Heart left ventricle (tissue), 16 donors: ENCODE measurements at places on chromosomes 1 and 21. TPM values are rescaled to one million over a fixed set of nuclear protein-coding genes. Genes with fewer than 3 reads are reported as not detected.

Gene HECTD3
- 18.9 TPM for polyA plus RNA-seq

Gene CDA
- 5.1 TPM for polyA plus RNA-seq

GRCh38 chr1:235021321-235021720, 107.3 kb downstream of the TOMM20 start:
- no peak for DNase-seq

Gene HMGCS2
- polyA plus RNA-seq = 0.97 TPM

GRCh38 chr1:173285048-173285447, 77.9 kb upstream of the TNFSF4 start:
- no peak for DNase-seq

DNA sequence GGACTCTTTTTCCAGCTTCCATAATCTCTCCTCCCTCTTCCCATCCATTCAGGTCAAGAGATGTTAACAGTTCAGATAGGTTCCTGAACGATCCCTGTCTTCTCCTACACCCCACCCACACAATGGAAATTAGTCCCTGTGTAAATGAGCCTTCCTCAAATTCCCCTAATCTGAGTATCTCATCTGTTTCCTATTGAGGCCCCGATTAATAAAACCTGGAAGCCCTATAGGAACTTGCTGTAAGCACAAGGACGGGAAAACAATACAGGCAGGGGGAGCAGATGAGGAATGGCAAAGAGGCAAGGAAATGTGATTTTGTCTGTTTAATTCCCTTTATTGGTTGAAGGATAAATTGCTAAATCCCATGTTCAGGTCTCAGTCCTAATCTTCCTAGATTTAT, 7.1 kb upstream of the GPX7 start:
- DNase-seq = no peak

DNA sequence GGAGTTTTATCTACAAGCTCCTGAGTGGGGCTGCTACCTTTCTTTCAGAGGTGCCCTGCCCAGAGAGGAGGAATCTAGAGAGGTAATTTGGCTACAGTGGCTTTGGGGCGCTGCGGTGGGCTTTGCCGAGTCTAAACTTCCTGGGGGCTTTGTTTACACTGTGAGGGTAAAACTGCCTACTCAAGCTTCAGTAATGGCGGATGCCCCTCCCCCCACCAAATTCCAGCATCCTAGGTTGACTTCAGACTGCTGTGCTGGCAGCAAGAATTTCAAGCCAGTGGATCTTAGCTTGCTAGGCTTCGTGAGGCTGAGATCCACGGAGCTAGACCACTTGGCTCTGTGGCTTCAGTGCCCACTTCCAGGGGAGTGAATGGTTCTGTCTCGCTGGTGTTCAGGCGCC, 43.9 kb downstream of the SWT1 start:
- no peak for DNase-seq

DNA sequence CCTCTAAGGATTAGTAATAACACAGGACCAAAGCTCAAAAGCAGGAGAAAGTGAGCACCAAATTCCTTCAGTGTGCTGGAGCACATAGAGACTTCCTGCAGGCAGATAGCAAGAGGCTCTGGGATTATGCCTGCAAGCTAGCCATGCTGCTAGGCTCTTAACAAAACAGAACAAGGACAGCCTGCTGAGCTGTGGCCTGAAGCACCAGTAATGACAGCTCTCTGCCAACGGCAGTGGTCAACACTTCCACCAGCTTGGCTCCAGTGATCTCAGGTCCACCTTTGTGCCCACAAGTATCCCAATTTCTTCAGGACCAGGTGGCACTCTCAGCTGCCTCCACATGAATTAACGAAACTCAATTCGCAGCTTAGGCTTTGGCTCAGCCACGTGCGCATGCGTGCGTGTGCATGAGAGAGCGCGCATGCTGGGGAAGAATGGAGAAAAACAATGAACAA, 64.2 kb downstream of the SLC45A1 start:
- no peak for DNase-seq

Gene OLFML3
- polyA plus RNA-seq = 5.1 TPM
